ENCODE measurements at places on chromosomes 1 and 21.

- no peaks in the 10 kb centered on the region for H3K36me3 ChIP-seq
- peak; percentile 34 for DNase-seq
- no peak overlapping the region for H3K27ac ChIP-seq
- H3K4me1 ChIP-seq = no peaks in the 10 kb centered on the region
- H3K4me3 ChIP-seq = no peak overlapping the region
Observed at GRCh38 chr1:17335821-17336710, 28.1 kb downstream of the PADI4 start.

- H3K4me3 ChIP-seq = no peak overlapping the region
- no peak overlapping the region for H3K27ac ChIP-seq
- no peaks in the 10 kb centered on the region for H3K4me1 ChIP-seq
- no peaks in the 10 kb centered on the region for H3K27me3 ChIP-seq
Observed at GRCh38 chr1:99619583-99619982, 26.3 kb upstream of the PALMD start.

- no peaks in the 10 kb centered on the region for H3K4me1 ChIP-seq
- H3K4me3 ChIP-seq = no peak overlapping the region
- no peaks in the 10 kb centered on the region for H3K27me3 ChIP-seq
- H3K27ac ChIP-seq = no peak overlapping the region
- no peak for DNase-seq
Observed at GRCh38 chr1:58162952-58163550, 383.5 kb downstream of the OMA1 start.

- H3K36me3 ChIP-seq = no peaks in the 10 kb centered on the region
- H3K27ac ChIP-seq = no peak overlapping the region
- no peak for DNase-seq
- H3K27me3 ChIP-seq = no peaks in the 10 kb centered on the region
- no peak overlapping the region for H3K4me3 ChIP-seq
- H3K4me1 ChIP-seq = no peaks in the 10 kb centered on the region
Observed at GRCh38 chr1:44512313-44512885, 107.3 kb downstream of the RNF220 start.

DNA sequence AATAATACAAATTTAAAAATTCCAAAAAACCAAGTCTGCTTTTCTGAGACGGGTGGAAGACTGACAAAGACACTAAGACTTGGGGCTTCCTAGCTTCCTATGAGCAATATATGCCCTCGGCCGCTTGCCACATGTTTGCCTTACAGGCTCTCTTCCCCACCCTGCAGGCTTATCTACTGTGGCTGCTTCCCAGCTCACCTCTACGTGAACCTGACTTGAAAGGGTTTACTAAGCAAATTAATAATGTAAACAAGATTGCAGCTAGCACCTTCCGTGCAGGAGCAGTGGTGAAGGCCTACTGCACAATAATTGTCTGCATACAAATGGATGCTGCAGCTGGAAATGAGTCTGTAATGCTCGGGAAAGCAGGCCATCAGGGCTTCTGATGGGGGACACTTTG lies 152.9 kb upstream of the DAB1 start:
- no peak overlapping the region for H3K27ac ChIP-seq
- no peak overlapping the region for H3K4me3 ChIP-seq
- no peaks in the 10 kb centered on the region for H3K27me3 ChIP-seq
- H3K4me1 ChIP-seq = no peaks in the 10 kb centered on the region

- DNase-seq = no peak
- H3K27ac ChIP-seq = no peak overlapping the region
- no peaks in the 10 kb centered on the region for H3K36me3 ChIP-seq
- no peaks in the 10 kb centered on the region for H3K27me3 ChIP-seq
- H3K4me3 ChIP-seq = no peak overlapping the region
- no peaks in the 10 kb centered on the region for H3K4me1 ChIP-seq
Observed at GRCh38 chr1:39540504-39541031, 36.0 kb downstream of the PABPC4 start.

GRCh38 chr1:46516200-46516950 lies 26.7 kb downstream of the DMBX1 start:
- DNase-seq = no peak
- no peaks in the 10 kb centered on the region for H3K4me1 ChIP-seq
- H3K4me3 ChIP-seq = no peak overlapping the region
- H3K27me3 ChIP-seq = no peaks in the 10 kb centered on the region

- H3K27me3 ChIP-seq = no peaks in the 10 kb centered on the region
- no peak overlapping the region for H3K27ac ChIP-seq
- DNase-seq = no peak
- H3K36me3 ChIP-seq = no peaks in the 10 kb centered on the region
- H3K4me3 ChIP-seq = no peak overlapping the region
Observed at GRCh38 chr1:24084050-24084449, 27.9 kb downstream of the MYOM3 start.

- no peak for DNase-seq
- H3K4me3 ChIP-seq = no peak overlapping the region
- H3K4me1 ChIP-seq = no peaks in the 10 kb centered on the region
- no peaks in the 10 kb centered on the region for H3K36me3 ChIP-seq
- H3K27ac ChIP-seq = no peak overlapping the region
Observed at GRCh38 chr1:37055631-37056030, 21.3 kb upstream of the GRIK3 start.

DNA sequence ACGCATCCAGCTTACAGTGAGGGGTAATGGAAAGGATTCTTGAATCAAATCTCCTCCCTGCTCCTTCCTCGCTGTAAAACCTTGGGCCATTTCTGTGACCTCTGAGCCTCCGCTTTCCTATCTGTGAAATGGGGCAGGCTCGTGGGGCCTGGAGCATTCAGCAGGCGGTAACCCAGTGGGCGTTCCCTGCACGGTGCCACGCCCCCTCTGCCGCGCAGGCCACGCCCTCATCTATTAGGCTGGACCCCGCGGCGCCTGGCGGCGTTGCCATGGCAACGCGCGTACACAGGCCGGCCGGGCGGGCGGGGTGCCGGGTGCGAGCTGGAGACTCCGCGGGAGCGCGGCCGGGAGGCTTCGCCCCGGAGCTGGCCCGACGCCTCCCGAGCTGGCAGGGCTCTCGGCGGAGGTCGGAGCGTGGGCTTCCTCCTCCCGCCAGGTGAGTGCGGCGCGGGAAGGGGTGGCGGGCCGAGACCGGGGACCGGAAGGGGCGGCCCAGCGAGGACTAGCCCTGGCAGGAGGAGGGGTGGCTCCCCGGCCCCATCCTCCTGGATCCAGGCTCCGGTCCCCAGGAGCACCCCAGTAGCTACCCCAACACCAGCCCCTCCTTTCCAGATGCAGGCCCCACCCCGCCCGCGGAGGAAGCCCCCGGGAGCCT lies at the start of gene FHAD1:
Gene FHAD1 (plus strand): TSS at position 264 of the 655 bp plus-strand sequence. CDS start 4,562 bp downstream, outside the sequence.
- peaks cover 31% of the 10 kb centered on the region for H3K4me1 ChIP-seq
- H3K4me3 ChIP-seq = no peak within 1 kb of the TSS
- H3K36me3 ChIP-seq = no peaks in the 10 kb centered on the region
- no peak within 1 kb of the TSS for H3K27ac ChIP-seq
- peaks cover 9% of the 10 kb centered on the region for H3K27me3 ChIP-seq

DNA sequence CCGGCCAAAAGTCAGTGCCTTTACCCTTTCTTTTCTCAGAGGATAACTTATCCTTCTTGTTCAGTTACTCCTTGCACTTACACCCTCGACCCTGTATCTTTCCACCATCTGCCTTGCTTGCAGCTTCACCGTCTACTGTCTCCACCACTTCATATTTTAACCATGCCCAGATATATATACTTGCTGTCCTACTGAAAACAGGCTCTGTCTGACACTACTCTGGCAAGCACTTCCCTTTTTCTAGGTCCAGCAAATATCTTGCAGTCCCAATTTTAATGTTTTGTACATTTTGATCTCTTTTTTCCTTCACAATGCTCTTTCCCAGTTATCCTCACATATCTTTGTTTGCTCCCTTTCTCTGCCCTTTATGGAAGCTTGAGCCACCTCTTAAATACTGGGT lies 308.6 kb downstream of the TPR start:
- H3K27me3 ChIP-seq = no peaks in the 10 kb centered on the region
- no peaks in the 10 kb centered on the region for H3K36me3 ChIP-seq
- no peak for DNase-seq
- H3K27ac ChIP-seq = no peak overlapping the region

DNA sequence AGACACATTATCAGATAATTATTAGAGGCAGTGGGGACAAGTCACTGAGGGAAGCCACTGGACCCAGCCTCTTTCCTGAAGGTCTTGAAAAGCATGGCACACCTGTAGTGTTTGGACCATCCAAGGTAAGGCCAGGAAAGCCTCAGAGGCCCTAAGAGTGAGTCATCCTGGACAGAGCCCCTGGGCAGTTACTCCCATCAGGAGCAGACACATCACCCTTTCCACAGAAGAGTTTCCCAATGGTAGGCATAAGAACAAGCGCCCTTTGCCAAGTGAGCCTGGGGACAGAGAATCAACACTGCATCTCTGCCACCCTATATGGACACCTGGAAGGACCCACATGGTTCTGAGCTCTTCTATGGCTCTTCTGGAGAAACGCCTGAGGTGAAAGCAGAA lies 136.0 kb downstream of the PLXNA2 start:
- H3K36me3 ChIP-seq = no peaks in the 10 kb centered on the region
- no peaks in the 10 kb centered on the region for H3K4me1 ChIP-seq
- no peak overlapping the region for H3K27ac ChIP-seq
- no peak for DNase-seq
- H3K27me3 ChIP-seq = peaks cover 5% of the 10 kb centered on the region
- no peak overlapping the region for H3K4me3 ChIP-seq

DNA sequence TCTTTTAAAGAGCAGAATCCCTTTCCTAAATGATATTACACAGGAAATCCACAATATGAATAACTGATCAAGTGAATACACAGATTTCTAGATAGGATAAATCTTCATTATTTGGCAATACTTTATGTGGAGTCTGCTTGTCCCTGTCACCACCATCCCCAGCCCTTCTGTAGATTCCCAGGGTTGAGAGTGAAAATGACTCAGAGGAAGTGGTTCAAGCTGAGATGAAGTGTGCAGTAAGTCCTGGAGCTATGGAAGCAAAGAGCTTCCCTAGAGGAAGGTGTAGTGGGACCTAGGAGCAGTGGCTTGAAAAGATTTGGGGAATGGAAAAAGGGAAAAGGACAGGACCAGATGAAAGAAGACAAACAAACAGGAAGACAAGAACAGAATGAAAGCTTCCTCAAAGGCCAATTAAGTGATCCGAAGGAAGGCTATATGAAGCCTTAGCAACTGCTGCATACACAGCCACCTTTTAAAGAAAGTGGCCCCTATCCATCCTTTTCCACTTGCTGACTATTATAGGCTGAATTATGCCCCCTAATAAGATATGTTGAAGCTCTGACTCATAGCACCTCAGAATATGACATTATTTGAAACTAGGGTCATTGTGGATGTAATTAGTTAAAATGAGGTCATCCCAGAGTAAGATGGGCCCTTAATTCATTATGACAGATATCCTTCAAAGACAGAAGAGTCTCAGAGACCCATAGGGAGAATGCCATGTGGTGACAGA lies 96.5 kb upstream of the CAMK1G start:
- no peaks in the 10 kb centered on the region for H3K4me1 ChIP-seq
- no peak overlapping the region for H3K27ac ChIP-seq
- no peak for DNase-seq
- no peak overlapping the region for H3K4me3 ChIP-seq
- H3K27me3 ChIP-seq = no peaks in the 10 kb centered on the region
- H3K36me3 ChIP-seq = no peaks in the 10 kb centered on the region

DNA sequence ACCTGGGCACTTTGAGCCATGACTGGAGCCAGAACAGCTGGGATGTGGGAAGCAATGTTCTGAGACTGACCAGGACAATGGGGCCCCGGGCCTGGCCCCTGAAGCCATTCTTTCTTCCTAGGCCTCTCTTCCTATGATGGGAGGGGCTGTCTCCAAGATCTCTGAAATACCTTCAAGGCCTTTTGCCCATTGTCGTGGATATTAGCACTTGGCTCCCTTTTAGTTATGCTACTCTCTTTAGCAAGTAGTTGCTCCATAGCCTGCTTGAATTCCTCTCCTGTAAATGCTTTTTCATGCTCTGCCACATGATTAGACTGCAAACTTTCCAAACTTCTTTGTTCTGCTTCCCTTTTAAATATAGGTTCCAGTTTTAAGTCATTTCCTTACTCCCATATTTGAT lies 262.9 kb upstream of the CACYBP start:
- no peaks in the 10 kb centered on the region for H3K4me1 ChIP-seq
- no peak overlapping the region for H3K27ac ChIP-seq
- no peaks in the 10 kb centered on the region for H3K36me3 ChIP-seq
- no peaks in the 10 kb centered on the region for H3K27me3 ChIP-seq

DNA sequence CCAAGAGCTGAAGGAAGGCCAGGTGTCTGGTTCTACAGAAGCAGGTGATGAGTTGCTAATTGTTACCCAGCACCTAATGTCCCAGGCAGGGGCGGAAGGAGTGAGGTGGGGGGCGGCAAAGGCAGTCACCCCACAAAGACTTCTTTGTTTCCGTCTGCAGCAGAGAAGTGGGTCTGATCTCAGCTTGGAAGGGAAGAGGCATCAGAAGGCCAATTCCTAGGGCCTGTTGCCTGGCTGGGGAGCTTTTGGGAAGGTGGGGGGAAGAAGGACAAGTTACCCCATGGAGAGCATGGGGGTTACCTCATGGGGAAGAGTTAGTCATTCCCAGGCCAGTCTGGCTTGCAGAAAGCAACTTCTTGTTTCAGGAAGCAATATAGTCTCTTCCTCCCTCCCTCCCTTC lies 10.9 kb downstream of the IGSF21 start:
- no peak for DNase-seq
- H3K4me1 ChIP-seq = no peaks in the 10 kb centered on the region

DNA sequence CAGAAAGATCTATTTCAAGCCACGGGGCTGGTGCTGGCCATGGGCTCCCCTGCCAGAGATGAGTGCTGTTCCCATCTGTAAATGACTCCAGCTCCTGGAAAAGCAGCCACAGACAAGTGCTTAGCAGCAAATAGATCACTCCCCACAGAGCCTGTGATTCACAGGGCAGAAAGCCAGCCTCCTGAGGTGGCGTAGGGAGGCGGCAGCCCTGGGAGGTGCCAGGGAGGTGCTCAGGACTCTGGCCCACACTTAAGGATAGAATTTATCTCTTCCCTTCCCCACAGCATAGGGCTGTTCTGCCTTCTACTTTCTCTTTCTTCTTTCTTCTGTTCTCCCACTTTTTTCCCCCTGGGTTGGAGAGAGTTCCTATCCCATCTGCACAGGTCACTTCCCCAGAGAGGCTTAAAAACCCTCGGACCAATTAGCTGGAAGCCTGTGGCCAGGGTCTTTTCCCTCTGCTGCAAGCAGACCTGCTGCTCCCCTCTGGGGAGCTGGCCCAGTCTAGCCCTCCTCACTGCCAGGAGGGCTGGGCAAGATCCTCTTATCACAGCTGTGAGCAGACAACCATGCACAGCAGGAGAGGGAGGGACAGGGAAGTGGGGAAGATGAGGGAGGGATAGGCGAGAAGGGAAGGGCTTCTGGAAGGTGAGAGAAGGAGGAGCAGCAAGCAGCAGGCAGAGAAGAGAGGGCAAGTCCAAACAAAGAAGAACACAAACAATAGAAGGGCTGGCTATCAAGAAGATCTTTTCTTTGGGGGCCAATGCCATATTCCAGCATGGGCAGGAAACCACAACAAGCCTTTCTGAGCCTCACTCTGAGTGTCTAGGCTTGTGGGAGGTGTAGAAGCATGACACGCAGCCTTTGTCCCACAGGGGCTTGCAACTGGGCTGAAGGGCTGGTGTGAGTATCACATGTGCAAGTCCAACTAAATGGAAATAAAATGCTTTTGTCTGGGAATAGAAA lies 41.0 kb downstream of the KCND3 start:
- H3K27ac ChIP-seq = no peak overlapping the region
- no peaks in the 10 kb centered on the region for H3K36me3 ChIP-seq
- H3K4me3 ChIP-seq = no peak overlapping the region
- DNase-seq = no peak
- no peaks in the 10 kb centered on the region for H3K4me1 ChIP-seq

- no peaks in the 10 kb centered on the region for H3K4me1 ChIP-seq
- no peak for DNase-seq
- H3K36me3 ChIP-seq = no peaks in the 10 kb centered on the region
- H3K4me3 ChIP-seq = no peak overlapping the region
Observed at GRCh38 chr1:116854716-116855115, 55.0 kb upstream of the PTGFRN start.

All from CD8-positive, alpha-beta memory T cell (primary cell).